ENCODE measurements at places on chromosomes 7 and 10.
A peak's percentile ranks its signal among the peaks of the same experiment; 100 is the strongest.

- no peak for DNase-seq
Measured at GRCh38 chr10:124254490-124254889, 161.1 kb upstream of the CHST15 start.

DNA sequence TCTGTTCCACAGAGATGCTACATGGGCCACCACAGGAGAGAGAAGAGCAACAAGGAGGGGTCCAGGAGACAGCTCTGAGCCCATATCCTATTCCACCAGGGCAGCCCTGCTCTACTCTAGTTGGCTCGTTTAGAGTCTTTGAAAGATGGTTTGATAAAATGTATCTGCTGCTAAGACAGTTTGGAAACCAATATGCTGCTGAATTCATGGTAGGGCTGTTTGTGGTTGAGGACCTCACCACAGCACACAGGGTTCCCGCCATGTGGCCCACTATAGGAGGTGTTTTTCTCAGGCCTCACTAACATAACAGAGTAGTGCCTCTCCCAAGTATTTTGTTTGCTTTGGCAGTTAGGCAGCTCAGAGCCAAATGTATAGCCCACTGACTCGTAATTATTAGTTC, 35.8 kb upstream of the ZC3HAV1L start:
- no peak for DNase-seq

GRCh38 chr7:137110091-137110509, 233.4 kb downstream of the PTN start:
- DNase-seq: no peak

- DNase-seq: no peak
Measured at GRCh38 chr10:100482834-100483185, 20.0 kb downstream of the WNT8B start.

DNA sequence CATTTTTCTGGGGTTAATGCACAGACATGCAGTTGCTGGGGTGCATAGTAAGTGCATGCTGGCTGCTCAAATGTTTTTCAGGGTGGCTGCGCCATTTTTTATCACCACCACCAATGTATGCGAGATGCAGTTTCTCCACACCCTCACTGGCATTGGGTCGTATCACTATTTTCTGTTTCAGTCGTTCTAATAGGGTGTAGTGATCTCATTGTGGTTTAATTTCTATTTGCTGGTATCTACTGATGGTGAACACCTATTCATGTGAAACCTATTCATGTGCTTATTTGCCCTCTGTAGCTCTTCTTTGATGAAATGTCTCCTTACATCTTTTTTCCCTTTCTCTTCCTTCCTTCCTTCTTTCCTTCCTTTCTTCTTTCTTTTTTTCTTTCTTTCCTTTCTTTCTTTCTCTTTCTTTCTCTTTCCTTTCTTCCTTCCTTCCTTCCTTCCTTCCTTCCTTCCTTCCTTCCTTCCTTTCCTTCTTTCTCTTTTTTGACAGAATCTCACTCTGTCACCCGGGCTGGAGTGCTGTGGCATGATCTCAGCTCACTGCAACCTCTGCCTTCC, 84.3 kb downstream of the ELFN1 start:
- DNase-seq: no peak

GRCh38 chr7:117873310-117874190, at the start of gene CTTNBP2:
Gene CTTNBP2 (minus strand): TSS chr7:117873441. CDS start chr7:117873415, 26 bp downstream.
- peak; percentile 51 for DNase-seq

DNA sequence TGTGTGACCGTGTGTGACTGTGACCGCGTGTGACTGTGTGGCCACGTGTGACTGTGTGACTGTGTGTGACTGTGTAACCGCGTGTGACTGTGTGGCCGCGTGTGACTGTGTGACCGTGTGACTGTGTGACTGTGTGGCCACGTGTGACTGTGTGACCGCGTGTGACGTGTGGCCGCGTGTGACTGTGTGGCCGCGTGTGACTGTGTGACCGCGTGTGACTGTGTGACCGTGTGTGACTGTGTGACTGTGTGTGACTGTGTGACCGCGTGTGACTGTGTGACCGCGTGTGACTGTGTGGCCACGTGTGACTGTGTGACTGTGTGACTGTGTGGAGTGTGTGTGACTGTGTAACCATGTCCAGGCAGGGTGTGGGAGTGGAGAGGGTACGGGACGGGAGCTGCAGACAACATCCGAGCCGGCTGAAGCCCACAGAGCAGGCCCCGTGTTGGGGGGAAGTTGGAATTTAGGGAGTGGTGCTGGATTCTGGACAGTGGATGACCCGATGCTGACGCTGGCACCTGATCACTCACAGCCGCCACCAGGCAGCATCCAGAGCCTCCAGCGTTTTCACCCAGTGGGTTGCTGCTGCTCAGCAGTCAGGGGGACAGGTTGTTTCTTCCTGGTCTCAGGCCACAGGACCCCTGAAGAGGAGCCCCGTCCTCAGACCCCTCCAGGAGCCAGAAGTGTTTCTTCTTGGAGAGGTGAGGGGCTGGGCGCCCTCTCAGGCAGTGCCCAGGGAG, 503.5 kb downstream of the DNAJB6 start:
- no peak for DNase-seq

DNA sequence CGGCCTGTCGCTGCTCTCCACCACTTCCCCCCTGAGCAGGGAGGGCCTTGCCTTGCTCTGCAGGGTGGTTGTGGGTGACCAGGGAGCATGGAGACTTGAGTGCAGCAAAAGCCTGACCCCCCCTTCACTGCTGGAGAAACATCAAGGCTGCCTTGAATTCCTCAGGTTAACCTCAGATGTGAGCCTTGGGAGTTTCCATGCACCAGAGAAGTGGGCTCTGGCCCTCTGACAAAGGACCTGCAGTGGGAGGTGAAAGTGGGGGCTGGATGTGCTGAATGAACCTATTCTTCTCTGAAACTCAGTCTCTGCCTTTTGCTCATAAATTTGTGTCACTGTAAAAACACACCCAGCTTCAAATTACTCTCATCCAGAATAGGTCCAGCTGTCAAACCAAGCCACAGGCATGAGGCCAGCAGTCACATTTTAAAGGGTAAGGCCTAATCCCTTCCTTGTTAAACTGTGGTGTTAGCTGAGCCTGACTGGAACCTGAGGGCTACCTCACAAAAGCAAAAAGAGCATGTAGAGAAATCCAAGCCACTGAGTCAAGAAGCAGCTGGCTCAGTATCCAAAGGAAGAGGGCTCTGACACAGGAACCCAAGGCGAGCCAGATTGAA, 356.8 kb downstream of the CCSER2 start:
- DNase-seq: no peak

- no peak for DNase-seq
Measured at GRCh38 chr10:56142092-56142728, 218.8 kb downstream of the ZWINT start.

GRCh38 chr7:78607099-78607498, 808.5 kb downstream of the PHTF2 start:
- no peak for DNase-seq

DNA sequence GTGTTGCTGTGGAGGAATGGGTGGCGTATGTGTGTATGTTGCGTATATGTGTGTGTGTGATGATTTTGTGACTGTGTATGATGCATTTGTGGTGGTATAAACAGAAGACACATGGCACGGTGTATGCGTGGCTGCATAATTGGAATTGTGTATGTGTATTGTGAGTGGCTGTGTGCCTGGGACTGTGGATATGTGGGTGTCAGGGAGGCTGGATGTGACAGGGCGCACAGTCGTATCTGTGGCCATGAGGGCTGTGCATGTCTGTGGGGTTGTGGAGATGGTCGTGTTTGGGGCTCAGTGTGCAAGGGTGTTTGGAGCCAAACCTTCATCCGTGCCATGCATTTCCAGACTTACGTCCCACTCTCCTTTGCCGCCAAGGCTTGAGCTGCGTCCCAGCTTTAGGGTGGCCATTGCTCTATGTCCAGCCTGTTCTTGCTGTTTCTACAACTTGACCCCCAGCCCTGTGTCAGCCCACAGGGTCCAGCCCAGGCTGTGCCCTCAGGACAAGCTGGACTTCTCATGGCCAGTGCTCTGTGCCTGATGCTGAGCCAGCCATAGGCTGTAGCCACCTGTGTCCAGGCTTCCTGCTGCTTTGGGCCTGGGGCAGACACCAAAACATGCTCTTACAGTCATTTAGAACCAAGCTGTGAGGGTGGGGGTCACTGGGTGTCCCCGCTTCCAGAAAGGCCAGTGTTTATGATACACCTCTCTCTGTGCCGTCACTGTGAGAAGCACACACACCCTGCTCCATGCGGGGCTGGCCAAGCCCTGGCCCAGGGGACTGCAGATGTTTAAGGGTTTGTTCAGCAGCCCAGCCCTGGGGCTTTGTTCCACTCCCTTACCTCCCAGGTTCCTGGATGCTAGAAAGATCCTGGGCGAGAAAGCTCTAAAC, 127.6 kb downstream of the NEURL1 start:
- DNase-seq: no peak

- DNase-seq: no peak
Measured at GRCh38 chr7:84714765-84715164, 472.1 kb downstream of the SEMA3D start.

DNA sequence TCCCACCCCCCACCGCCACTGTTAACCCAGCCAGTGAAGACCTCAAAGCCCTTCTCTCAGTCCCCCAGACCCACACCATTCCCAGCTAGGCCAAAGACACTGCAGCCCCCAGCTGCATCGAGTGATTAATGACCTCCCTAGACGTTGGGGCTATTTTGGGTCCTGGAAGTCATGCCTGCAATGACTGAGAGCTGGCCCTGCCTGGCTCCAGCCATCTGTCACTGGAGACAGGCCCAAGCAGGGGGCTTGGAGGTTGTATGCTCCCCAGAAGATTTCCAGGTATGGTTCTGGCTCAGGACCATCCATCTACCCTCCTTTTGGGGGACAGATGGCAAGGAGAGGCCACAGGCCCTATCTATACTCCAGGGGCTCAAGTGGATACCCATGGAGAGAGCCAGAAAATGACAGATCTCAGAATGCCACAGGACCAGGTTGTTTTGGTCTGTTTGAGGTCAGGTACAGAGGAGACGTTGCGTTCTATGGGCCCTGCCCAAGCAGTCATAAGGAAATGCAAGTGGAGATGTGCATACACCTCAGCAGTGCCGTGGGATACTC, 5.1 kb downstream of the KCNIP2 start:
- peak; percentile 76 for DNase-seq

GRCh38 chr10:70595566-70596016, 7.0 kb downstream of the PRF1 start:
- DNase-seq: no peak

- DNase-seq: no peak
Measured at GRCh38 chr7:133510326-133511055, 257.6 kb downstream of the EXOC4 start.

Measured in cerebellar cortex (tissue), 1 donor.